Calu3 (cell line): ENCODE measurements at places on chromosomes 2 and 18. TPM values are rescaled to one million over a fixed set of nuclear protein-coding genes. Genes with fewer than 3 reads are reported as not detected.

DNA sequence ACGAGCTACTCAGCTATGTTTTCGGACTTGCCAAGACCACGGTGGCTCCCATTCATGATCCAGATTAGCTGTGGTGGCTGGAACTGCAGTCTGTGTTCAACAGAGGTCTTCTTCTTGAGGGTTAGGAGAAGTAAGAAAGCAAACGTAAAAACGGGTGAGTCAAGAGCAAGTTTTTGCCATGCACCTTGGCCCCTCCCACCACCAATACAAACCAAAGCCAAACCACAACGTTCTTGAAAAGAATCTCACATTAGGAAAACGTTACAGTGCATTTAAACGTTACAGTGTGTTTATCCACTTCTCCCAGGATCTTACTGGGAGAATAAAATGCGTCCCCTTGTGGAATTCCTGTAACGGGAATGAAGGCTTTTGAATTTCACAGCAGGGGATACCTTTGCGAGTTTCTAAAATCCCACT, 725 bp downstream of the FBXO48 start:
- H3K4me3 ChIP-seq: peak overlapping the region; percentile 93
- H3K4me1 ChIP-seq: peaks cover 21% of the 10 kb centered on the region
- H3K27me3 ChIP-seq: no peaks in the 10 kb centered on the region
- H3K36me3 ChIP-seq: peaks cover 23% of the 10 kb centered on the region
- H3K27ac ChIP-seq: peak overlapping the region; percentile 94

Gene LAMA3
- 207 and 233 TPM in 2 replicates for total RNA-seq

GRCh38 chr18:57446322-57446721, 11.1 kb downstream of the ONECUT2 start:
- DNase-seq: peak; percentile 77
- H3K4me3 ChIP-seq: peak overlapping the region; percentile 96
- H3K36me3 ChIP-seq: peaks cover 93% of the 10 kb centered on the region
- H3K4me1 ChIP-seq: peaks cover 92% of the 10 kb centered on the region

Gene LIMS3
- total RNA-seq: 0.29 TPM in 1 of 2 replicates, not detected in the other

Gene NR4A2
- total RNA-seq: 4.9 and 6.2 TPM in 2 replicates

DNA sequence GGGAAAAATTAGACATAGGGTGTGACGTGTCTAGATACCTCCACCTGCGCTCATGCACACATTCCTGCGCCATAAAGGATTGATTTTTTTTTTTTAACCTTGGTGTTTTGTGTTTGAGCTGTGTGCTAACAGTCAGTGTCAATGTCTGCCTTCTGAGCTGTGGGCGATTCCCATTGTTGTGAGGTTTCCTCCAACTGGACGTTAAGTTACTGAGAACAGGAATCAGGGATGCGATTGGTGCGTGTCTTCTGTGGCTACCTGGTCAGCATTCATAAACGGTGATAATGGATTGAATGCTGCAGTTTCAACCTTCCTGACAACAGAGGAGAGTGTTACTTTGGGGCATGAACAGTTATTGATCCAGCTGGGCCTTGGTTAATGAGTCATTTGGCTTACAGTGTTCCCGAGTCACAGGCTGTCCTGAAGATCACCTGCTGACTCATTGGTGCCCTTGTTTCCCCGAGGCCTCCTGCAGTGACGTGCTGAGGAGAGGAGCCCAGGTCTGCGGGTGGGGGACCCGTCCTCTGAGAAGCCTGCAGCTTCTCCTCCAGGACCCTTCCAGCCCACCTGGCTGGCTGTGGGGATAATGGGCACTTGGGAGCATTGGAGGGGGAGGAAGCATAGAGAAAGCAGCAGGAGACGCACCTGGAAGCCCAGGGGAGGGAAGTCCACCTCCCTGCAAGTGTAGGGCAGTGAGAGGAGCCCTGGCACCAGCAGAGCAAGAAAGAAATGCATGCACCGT, 25.8 kb upstream of the CABYR start:
- H3K4me1 ChIP-seq: peaks cover 39% of the 10 kb centered on the region
- peak overlapping the region; percentile 67 for H3K27ac ChIP-seq
- peak; percentile 81 for DNase-seq
- no peaks in the 10 kb centered on the region for H3K36me3 ChIP-seq

DNA sequence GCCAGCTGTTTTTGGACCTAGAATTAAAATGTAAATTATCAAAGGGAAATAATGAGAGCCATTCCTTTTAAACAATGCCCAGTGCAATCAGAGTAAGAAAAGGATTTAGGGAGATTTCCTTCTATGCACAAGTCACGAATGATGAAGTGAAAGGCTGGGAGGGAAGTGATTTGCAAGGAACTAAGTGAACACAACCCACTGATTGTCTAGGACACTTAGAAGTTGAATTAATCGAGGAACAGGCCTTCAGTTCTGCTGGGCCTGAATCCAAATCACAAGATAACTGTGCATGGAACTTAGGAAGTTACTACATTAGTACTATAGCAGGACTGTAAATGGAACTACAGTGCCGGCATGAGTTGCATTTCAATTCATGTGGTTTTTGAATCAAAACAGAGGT, 17.7 kb downstream of the MAP2 start:
- no peak for DNase-seq
- H3K4me1 ChIP-seq: peaks cover 25% of the 10 kb centered on the region
- no peak overlapping the region for H3K4me3 ChIP-seq
- H3K36me3 ChIP-seq: no peaks in the 10 kb centered on the region
- H3K27me3 ChIP-seq: no peaks in the 10 kb centered on the region
- no peak overlapping the region for H3K27ac ChIP-seq

DNA sequence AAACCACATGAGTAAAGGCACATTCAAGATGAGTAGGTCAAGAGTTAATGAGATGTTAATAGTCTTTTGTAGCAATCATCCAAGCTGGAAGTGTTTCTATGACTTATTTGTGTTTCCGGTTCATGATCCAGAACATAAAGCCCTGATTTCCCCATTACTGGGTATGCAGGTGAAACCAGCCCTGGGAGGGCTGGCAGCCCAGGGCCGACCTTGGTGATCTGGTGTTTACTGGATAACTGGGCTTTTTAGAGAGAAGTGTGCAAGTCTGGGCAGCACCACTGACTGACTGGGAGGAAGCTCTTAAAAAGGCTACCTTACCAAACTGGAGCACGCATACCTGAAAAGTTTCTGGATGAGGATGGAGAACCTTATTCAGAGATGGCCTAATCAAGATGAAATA, 431.6 kb upstream of the VRK2 start:
- H3K27ac ChIP-seq: no peak overlapping the region
- H3K36me3 ChIP-seq: no peaks in the 10 kb centered on the region
- no peaks in the 10 kb centered on the region for H3K4me1 ChIP-seq
- no peaks in the 10 kb centered on the region for H3K27me3 ChIP-seq
- no peak overlapping the region for H3K4me3 ChIP-seq

DNA sequence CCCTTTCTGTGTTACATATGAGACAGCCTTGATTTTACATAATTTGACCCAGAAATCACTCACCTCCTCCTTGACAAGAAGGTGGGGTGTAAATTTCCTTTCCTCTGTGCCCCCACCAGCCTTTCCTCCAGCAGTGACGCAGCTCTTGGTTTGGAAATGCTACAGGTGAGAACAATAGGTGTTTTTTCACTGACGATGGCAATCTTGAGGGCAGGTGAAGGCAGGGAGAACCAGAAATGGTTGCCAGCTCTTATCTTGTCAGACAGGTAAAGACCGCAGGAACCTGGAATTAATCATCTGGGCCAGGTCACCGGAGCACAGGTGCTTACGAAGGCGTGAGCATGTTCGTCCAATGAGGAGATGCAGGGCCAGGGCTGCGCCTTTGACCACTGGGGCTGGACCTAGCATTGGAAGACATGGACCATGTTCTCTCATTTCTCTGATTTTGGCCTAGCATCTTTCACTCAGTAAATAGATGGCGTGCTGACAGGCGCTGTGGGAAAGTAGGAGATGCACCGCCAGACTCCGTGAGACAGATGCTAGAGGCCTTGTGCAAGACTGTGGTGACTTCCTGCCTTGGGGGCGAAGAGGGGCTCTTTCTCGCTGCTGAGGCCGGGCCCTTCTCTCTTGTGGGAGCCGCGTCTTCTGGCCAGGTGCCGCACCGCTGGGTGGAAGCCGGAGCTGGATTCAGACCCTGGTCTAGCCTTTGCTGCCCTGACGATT, 4.0 kb downstream of the CIDEA start:
- no peak overlapping the region for H3K4me3 ChIP-seq
- H3K27ac ChIP-seq: no peak overlapping the region
- no peak for DNase-seq
- H3K36me3 ChIP-seq: peaks cover 4% of the 10 kb centered on the region

DNA sequence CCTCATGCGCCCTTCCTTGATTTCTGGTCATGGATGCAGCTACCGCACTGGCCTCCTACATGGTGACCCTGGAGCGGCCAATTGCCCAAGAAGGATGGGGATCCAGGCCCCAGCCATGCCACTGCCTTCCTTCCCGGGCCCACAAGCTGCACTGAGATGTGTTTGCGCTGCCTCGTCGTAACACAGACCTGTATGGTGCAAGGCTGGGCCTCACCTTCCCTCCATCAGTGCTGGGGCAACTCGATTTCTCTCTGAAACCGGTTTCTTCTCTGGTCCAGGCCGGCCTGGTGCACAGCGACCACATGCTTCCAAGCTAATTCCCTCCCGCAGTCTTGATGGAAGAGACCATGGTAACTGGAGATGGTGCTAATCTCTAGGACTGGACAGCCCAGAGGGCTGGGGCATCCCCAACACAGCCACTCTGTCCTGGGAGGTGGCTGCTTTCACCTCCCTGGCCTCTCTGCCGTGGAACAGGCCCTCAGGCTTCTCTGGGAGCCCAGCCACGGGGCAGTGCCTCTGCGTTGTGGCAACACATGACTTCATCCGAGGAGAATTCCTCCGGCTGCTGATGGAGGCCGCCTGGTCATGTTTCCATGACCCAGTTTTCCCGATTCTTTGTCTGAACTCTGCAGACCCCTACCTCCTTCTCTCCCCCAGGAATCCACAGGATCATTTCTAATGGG, 184.2 kb downstream of the GLI2 start:
- peaks cover 18% of the 10 kb centered on the region for H3K4me1 ChIP-seq
- DNase-seq: no peak
- no peak overlapping the region for H3K4me3 ChIP-seq
- H3K27me3 ChIP-seq: no peaks in the 10 kb centered on the region

Gene DIPK1C
- total RNA-seq: not detected in 2 replicates

Gene CTAGE1
- total RNA-seq: not detected in 2 replicates
